Muscle of leg (tissue), 16 donors: ENCODE measurements at places on chromosomes 1 and 21. TPM values are rescaled to one million over a fixed set of nuclear protein-coding genes. Genes with fewer than 3 reads are reported as not detected.

Gene SLC30A2
- 0.49 TPM for polyA plus RNA-seq

DNA sequence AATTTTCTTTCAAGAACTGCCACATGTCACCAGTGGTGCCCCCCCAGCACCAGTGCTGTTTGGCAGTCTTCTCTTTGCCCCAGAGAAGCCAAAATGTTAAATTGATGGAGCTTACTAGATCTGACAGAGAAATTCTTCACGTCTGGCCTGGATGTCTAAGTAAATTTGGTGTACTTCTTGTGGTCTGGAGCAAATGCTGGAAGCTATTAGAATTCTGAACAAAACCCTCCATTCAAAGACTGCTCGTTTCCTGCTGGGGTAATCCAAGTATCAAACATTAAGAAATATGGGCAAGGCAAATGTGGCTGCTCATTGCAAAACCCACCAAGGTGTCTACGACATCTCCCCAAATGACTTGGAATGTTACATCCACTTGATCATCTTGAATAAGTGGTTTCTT lies 92.3 kb downstream of the ROR1 start:
- DNase-seq: no peak

GRCh38 chr1:192604979-192605620 lies 29.5 kb downstream of the RGS1 start:
- peak; percentile 71 for DNase-seq

Gene RHBDL2
- polyA plus RNA-seq: 0.65 TPM

DNA sequence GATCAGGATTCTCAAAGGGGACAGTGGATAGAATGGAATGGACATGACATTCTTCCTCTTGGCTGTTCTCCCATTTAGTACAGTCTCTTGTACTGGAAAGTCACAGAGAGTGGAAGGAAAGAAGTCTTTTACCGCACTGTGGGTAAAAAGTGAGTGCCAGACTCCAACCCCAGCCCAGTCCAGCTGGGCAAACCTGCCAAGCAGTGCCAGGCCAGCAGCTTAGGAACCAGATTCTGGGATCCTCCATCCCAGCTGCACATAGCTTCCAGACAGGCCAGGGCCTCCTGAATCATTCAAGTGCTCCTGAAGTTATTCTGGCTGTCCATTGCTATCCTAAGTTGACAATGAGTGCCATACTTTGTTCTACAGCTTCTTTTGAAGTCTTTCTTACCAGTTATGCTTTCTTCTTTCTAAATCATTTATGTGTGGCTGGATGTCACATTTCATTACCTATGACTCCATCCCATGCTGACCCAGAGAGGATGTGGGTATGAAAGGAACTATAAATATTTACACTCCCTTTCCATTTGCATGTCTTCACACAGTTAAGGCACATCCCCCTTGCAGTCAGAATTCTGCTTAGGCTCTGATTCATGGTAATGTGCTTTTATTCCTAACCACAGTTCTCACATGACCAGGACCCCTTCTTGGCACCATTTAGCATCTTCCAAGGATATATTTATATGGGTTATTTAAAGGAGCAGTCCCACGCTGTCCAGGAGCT lies 88.9 kb downstream of the AK5 start:
- DNase-seq: peak; percentile 14

GRCh38 chr1:37726751-37727585 lies 34.7 kb downstream of the CDCA8 start:
- DNase-seq: no peak

DNA sequence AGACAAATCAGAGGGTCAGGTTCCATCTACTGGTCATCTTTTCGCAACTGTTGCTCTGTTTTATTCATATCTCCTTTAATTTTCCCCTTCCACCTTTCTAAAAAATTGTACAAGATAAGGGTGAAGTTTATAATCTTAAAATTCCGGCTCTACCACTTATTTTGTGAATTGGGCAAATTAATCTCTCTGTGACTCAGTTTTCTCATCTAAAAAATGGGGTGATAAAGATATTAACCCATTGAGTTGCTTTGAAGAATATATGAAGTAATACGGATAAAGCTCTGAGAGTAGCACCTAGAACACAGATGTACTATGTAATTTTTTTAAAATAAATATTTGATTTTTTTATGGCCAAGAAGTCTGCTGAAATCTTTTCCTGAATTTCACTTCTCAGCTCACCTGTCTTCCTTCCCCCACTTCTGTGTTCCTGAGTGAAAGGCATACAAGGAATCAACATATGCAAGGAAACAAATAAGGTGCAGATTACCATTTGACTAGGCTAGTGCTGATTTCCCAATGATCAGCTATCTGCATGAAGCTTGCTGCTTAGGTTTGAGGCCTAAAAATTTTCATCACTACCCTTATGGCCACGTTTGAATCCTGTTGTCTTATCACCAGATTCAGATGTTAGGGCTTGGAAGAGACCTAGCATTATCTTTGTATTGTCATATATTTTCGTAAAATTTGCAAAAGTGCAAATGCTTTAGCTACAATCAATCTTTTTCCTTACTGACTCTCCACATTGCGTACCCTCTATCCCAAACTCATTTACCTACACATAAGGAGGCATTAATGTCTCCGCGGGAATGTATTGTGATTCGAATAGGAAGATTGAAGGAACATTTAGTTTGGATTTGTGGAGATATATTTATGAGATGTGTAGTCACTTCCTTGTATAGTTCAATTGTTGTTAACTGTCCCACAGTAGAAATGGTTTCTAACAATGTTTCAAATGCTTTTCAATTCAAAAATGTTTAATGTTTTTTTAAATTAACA lies 718.3 kb upstream of the PTBP2 start:
- no peak for DNase-seq

DNA sequence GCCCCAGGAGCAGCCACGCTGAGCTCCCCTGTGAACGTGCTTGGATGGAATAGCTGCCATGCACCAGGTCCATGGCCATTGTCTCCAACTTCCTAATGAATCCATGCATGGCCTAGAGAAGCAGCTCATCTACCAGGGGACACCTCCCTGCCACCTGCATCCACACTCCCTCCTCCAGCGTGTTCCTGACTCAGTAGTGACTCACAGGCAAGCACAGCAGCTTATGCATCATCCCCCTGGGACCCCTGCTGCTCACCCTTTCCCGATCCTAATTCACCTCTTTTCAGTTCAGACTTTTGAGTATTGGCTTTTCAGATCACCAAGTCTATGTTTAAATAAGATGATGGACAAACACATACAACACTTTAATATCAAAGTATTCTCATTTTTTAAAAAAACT lies 39.9 kb upstream of the TADA1 start:
- no peak for DNase-seq

Gene IL20
- polyA plus RNA-seq: not detected

DNA sequence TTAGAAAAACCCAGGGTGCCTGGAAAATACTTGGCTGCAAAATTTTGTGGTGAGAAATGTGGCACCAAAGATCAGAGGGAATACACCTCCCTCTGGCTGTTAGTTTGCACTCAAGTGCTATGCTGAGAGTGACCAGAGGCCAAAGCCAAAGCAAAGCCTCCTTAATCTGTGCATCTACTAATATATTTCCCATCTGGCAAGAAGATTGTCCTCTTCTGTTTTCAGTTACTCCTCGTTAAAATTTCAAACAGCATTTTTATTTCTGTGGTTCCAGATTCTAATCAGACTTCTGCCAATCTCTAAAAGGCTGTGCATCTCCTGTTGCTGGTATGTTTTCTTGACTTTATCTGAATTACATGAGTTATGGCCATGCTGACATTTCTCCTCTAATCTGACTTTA lies 327.4 kb downstream of the TBX15 start:
- DNase-seq: no peak

DNA sequence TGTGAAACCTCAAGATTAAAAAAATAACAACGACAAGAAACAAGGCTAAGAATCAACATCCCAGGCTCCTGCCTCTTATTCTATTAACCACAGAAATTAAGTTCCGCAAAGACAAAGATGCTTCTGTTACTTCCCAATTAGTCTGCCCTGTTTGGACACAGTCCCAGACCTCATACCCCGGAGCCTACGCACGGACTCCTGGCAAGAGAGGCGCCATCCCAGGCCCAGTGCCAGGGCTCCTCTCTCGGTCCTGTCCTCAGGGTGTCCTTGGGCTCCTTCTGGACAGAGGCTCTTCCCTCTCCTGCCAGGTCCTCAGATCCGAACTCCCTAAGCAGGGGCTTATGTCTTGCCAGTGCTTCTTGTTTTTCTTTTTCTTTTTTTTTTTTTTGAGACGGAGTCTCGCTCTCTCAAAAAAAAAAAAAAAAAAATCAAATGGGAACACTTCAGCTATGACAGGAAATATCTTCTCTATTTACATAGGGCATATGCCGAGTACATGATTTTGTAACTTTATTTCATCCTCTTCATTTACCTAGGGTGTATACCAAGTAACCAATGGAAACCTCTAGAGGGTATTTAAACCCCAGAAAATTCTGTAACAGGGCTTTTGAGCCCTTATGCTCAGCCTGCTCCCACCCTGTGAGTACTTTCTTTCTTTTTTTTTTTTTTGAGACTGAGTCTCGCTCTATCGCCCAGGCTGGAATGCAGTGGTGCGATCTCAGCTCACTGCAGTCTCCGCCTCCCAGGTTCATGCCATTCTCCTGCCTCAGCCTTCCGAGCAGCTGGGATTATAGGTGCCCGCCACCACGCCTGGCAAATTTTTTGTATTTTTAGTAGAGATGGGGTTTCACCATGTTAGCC lies 11.7 kb upstream of the ENO1 start:
- peak; percentile 85 for DNase-seq

DNA sequence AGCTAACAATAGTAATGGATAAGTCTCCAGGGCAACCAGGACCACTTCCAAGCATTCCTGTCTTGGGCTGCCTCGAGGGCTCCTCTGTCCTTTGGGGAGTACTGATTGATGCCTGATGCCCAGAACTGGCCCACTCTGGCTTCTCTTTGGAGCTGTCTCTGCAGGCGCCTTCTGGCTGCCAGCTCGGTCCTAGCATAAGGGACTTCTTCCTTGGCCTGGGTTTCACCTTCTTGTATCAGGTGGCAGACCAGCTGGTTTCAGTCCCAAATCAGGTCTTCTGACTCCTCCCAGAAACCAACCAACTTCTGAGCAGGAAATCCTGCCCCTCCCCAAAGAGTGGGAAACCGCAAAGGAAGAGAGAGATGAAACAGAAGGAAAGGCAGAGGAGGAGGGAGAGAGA lies 10.6 kb downstream of the G0S2 start:
- no peak for DNase-seq

DNA sequence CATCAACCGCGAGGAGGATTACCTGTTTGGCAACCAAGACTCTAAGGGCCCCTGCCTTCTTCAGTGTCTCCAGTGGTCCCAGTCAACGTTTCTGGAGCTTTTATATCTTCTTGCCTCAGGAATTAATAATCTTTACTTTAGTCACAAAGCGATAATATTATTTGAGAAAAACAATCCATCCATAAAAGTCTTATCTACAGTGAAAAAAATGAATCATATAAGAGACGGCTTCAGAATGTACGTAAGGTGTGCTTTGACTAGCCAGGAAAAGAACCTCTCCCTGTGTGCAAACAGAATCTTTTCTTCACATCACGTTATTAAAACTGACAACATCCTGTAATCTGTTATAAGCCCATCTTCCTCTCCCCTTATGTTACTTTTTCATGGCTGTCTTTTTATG lies at the start of gene REG4:
REG4 (minus strand) TSS at position 74 of the 400 bp plus-strand sequence. CDS start 2,691 bp downstream, outside the sequence.
- no peak for DNase-seq

- DNase-seq: no peak
These were observed 7.1 kb downstream of the KLF18 start for GRCh38 chr1:44134071-44134920.

DNA sequence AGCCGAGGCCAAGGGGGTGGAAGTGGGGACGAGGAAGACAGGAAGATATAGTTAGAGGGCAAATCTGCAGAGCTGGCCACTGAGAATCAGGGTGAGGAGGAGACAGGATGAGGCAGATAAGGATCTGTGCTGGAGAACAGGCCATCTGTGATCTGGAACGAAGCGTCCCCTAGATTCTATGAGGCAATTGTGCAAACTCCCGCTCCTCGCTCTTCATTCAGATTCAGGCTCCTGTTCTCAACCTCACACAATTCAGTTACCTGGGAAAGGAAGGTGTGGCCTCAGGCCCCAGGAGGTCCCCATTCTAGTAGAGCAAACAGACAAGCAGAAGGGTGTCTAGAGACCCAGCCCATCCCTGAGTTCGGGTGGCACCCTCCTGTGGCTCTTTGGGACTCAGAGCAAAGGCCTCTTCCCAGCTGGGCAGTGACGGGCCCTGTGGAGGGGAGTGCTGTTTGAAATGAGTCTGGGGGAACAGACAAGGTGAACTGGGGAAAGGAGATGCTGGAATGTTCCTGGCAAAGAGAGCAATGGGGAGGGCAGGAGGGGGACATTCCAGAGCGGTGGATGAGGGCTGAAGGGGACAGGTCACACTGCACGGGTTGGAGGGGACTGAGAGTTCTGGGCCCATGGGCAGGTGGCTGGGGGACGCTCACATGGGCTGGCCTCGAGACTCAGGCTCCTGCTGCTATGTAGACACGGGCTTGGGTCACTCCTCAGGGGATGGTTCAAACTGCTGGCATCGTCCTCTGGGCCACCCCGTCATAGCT lies 39.9 kb upstream of the AJAP1 start:
- no peak for DNase-seq

DNA sequence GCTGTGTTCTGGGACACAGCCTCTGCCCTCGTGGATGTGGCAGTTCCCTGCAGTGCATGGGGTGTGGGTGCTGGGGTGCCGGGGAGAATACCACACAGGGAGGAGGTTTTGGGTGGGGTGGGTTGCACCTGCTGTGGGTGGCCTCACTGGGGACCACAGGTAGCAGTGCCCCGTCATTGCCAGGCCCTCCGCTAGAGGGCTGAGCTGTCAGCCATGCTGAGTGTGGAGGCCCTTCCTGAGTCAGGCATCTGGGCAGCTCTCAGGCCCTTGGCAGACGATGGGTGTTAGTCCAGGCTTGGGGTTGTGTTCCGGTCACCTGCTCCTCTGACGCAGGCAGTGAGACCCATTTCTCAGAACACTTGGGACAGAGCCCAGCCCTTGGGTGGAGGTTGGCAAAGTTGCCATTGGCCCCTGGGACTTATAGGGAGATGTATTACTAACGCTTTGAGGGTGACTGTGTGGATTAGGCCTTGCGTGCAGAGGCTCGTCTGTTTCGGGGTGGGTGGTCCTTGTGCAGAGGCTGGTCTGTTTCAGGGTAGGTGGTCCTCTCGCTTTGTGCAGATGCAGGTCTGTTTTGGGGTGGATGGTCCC lies 23.9 kb downstream of the PCNT start:
- peak; percentile 24 for DNase-seq

GRCh38 chr1:51924455-51924854 lies 45.9 kb upstream of the NRDC start:
- DNase-seq: no peak

- peak; percentile 53 for DNase-seq
These were observed 20.1 kb downstream of the SIM2 start for GRCh38 chr21:36718951-36719501.

- no peak for DNase-seq
These were observed 34.0 kb downstream of the FH start for GRCh38 chr1:241485554-241485992.

- DNase-seq: peak; percentile 41
These were observed 82.4 kb downstream of the RAB3GAP2 start for GRCh38 chr1:220189750-220190347.

DNA sequence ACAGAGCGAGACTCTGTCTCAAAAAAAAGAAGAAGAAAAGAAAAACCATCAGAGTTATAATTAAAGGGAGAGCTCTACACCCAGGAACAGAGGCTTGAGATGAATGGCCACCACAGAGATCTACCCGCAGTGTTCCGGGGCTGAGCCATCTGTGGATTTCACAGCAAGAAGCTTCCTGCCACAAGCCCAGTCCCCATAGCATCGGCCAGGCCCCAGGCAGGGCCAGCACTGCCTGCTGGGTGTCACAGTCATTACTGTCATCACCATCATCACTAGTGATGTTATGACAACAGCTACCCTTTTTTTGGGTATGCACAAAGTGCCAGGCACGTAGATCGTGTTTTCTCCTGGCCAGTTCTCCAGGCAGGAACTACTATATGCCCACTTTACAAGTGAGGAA lies 111.6 kb upstream of the VAMP3 start:
- no peak for DNase-seq

Gene FCRL2
- 0.34 TPM for polyA plus RNA-seq

Gene COG2
- polyA plus RNA-seq: 20.1 TPM
